Natural killer cell treated with Interleukin-12 subunit alpha and Interleukin-12 subunit beta and Interleukin-15 and Interleukin-18, amount 100 ng/mL, for 72 hours (primary cell): ENCODE measurements at places on chromosomes 3 and 15.

GRCh38 chr15:36344887-36345286, 234.5 kb upstream of the CDIN1 start:
- DNase-seq, result no peak

DNA sequence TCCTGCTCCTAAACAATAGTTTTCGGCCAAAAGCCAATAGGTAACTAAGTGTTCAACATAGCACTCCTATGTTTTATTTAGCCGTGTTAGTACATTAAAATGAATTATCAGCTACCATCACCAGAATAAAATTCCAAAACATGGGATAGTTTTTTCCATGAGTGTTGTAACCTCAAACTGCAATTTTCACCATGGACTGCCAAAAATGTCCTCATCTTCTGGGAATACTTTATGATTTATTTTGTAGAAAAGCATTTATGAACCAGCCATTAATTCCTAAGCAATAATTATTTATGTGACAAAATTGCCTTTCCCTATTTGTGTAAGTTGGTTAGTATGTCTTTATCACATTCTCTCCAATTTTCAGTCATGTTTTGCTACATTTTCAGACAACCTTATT, 438.1 kb downstream of the NAALADL2 start:
- no peak for DNase-seq

DNA sequence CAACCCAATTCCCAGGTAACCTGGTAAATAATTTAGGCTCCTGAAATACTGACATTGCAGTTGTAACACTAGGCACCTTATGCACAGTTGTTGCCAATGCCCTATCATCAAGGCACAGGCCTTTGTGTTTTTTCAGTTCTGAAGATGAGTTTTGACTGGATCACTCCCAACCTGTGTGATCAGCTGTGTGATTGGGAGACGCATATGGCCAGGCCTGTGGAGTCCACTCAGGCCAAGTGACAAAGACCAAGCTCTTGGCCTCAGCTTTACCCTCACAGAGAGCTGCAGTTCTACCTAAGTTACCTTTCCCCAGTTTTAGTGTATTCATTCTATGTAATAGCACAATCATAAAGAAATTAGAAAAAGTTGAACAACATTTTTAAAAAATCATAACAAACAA, 19.2 kb upstream of the AQP9 start:
- no peak for DNase-seq

GRCh38 chr15:78088773-78089080, 3.6 kb upstream of the SH2D7 start:
- DNase-seq, result no peak

DNA sequence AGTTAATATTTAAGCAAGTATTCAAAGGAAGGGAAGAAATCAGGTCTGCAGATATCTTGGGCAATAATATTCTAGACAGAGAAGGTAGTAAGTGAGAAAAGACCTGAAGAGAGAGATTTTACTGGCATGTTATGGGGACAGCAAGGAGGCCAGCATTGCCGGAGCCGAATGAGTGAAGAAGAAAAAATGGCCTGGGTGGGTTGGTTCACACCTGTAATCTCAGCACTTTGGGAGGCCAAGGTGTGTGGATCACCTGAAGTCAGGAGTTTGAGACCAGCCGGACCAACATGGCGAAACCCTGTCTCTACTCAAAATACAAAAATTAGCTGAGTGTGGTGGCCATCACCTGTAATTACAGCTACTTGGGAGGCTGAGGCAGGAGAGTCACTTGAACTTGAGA, 164.7 kb downstream of the VGLL3 start:
- DNase-seq, result no peak

DNA sequence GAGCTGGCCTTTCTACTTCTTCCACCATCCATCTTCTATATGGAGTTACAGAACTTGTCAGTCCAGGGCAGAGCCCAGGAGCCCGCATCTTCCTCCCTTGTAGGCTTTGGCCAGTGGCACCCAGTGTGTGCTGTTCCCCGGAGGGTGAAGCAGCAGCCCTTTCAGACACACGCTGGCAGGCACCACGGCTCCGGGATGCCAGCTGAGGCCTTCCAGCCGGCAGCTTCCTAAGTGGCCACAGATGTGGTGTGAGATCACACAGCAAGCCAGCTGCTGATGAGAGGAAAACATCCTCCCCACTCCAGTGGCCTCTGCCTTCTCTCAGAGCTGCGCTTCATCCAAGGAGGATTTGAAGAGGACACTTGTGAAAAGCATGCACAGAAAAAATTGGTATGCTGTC, 24.1 kb downstream of the CRABP1 start:
- no peak for DNase-seq

DNA sequence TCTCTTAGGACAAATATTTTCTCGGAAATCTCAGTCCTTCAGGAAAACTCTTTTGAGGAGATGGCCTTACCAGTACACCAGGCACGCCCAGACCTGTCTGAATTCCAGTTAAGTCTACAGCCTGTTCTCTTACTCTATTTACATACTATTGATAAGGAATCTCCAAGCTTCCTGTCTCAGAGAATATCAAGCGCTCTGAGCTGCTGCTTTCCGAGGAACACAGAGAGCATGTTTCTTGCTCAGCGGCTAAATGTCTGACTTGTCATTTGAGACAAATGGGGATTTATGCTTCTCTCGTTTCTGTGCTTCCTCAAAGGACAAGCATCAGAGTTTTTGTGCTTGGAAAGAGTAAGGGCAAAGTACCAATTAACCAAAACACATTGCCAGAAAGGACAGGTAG, 112.4 kb upstream of the CCDC54 start:
- DNase-seq, result no peak

DNA sequence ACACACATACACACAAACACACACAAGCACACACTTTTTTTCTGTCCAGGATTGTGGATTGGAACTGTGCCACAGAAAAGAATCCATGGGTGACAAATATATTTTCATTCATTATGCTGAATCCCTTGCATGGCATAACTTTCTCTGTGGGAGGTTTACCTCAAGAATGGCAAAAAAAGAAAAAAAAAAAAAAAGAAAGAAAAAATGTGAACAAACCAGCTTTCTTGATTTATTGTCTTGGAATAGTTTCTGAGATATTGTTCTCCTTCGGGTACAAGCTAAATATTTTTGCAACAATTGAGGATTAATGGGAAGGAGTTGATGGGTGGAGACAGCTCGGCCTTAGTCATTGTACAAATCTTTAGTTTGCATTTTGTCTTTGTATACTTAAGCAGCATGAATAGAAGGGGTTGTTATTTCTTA, 153.1 kb downstream of the GMNC start:
- no peak for DNase-seq

DNA sequence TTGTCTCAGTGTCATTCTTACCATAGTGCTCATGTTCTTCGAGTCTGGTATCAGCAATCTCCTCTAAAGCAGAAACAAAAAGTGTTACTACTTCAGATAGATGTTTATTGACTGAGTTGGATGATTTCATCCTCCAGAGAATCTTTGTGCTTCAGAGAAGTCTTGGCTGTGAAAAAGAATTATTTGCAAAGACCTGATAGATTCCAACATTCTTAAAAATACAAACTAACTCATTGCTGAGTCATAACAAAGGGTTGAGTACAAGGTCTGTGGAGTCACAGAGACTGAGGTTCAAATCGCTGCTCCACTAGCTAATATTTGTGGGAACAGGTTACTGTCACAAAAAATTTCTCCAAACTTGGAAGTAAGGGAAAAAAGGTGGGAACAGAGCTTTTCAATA, 9.0 kb upstream of the STRIT1 start:
- DNase-seq, result no peak

GRCh38 chr3:71006810-71007785, 576.4 kb downstream of the FOXP1 start:
- DNase-seq, result no peak

GRCh38 chr3:100009276-100010086, 104.8 kb downstream of the FILIP1L start:
- DNase-seq, result no peak
